ENCODE measurements at places on chromosomes 11 and 22. TPM values are rescaled to one million over a fixed set of nuclear protein-coding genes. Genes with fewer than 3 reads are reported as not detected.

DNA sequence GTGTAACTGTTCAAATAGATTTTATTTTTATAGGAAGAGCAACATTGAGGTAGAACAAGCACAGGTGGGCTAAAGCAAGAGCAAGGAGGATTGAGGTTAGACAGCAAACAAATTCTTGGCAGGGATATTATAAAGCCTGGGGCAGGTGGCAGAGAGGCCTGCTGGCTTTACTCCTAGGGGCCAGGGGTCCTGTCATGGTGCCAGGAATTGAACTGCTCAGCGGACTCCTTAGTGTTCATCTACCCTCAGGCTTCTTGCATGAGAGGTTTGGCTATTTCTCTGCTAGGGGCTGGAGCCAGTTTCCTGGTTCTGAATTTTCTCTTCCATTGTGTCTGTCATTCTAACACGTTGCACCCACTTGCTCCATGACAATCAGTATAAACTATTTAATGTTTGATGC, 217.2 kb upstream of the NCAM1 start:
- H3K4me3 ChIP-seq = no peak overlapping the region
- no peaks in the 10 kb centered on the region for H3K4me1 ChIP-seq
- DNase-seq = no peak
- H3K36me3 ChIP-seq = no peaks in the 10 kb centered on the region

DNA sequence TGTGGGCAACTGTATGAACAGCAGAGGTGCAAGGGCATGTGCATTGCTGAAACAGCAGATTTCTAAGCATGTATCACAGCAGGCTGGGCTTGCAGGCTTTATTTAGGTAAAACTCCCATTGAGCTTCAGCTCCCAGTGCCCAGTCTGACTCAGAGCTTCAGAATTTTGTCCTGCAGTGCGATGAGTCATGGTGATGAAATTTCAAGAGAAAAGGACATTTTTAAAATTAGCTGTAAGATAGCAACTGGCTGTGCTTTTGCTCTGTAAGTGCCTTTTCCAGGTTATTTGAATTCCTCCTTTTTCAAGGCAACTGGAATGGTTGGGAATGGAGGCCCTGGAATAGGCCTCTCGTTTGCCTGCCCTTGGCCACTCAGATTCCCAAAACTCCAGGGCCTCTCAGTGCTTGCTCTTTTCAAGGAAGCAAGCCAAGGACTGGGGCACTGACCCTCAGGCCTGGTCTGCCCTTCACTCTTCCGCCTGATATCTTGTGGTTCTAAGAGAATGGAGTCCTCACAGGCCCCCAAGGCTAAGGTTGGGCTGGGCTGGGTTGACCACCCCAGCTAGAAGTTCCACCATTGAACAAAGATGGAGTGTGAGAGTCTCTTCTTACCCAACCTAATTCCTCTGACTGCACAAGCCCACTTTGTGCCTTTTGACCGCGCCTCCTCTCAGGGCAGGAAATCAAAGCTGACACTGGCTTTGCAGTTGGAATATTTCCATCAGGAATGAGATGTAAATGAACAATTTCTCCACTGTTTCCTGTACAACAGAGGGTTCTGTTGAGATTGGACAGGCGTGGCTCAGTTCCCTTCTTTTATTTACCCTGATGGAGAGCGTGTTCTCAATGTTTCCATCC, 59.5 kb upstream of the PRSS23 start:
- peaks cover 47% of the 10 kb centered on the region for H3K27me3 ChIP-seq
- H3K4me1 ChIP-seq = peaks cover 47% of the 10 kb centered on the region
- no peaks in the 10 kb centered on the region for H3K36me3 ChIP-seq
- H3K27ac ChIP-seq = no peak overlapping the region

SCN3B gene
- total RNA-seq = not detected

GRCh38 chr11:71307811-71308645, 55.7 kb upstream of the SHANK2 start:
- H3K4me1 ChIP-seq = no peaks in the 10 kb centered on the region
- no peaks in the 10 kb centered on the region for H3K36me3 ChIP-seq
- DNase-seq = no peak

ARHGAP32 gene
- 10.9 TPM for total RNA-seq

- no peaks in the 10 kb centered on the region for H3K27me3 ChIP-seq
- H3K36me3 ChIP-seq = peaks cover 30% of the 10 kb centered on the region
- peak overlapping the region; percentile 46 for H3K27ac ChIP-seq
- no peak for DNase-seq
- H3K4me1 ChIP-seq = peaks cover 60% of the 10 kb centered on the region
- H3K4me3 ChIP-seq = peak overlapping the region; percentile 77
These were observed 94.8 kb downstream of the EXT2 start for GRCh38 chr11:44189986-44190882.

Data from activated T-cell treated with anti-CD3 and anti-CD28 coated beads, Interleukin-2, amount 50 U/mL, for 72 hours (primary cell).